NCI-H187 (cell line): ENCODE measurements at places on chromosomes 13 and 19.
A peak's percentile ranks its signal among the peaks of the same experiment; 100 is the strongest.

GRCh38 chr13:63455938-63456337 is 2040.3 kb upstream of the PCDH20 start:
- DNase-seq: no peak

DNA sequence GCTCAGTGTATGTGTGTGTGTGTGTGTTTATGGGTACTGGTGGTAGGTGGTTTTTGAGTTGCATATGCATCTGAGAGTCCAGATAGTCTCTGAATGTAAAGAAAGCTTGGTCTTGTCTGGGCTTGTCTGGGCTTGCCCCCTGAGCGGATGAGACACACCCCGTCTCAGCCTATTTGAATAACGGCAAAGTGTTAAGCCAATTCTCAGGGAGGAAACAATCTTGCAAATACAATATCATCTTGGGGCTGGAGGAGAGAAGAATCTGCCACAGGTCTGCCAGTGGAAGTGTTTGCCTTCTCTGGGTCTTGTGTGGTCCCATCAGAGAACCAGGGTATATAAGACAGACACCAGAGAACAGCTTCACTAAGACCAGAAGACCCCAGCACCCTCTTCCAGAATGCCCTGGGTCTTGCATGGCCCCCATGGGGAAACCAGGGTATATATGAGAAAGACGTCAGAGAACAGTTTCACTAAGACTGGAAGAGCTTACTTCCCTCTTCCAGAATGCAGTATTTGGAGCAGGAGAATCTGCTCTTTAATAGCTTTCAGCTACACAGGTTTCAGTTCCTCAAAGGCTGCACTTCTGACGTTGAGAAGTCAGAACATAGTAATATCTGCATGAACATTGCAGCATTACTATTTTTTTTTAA is 13.3 kb downstream of the CD70 start:
- no peak for DNase-seq

DNA sequence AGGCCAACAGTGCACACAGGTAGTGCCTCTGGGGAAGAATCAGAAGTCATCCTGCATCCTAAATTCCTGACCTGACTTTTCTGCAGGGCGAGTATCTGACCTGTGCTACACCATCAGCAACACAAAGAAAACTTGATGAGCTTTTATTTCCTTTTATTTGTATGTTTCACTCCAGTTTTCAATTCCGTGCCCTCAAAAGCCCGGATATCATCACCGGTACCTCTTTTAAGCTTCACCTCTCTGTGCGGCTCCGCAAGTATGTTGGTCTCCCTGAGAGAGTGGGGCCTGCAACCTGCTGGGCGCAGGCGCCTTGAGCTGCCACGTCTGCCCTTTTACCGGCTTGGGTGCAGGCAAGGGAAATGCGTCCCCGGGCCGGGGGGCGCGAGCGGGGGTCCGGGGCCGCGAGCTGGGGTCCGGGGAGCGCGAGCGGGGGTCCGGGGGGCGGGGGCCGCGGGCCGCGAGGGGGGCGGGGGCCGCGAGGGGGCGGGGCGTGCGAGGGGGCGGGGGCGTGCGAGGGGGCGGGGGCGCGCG is 4.3 kb upstream of the DUXA start:
- no peak for DNase-seq

DNA sequence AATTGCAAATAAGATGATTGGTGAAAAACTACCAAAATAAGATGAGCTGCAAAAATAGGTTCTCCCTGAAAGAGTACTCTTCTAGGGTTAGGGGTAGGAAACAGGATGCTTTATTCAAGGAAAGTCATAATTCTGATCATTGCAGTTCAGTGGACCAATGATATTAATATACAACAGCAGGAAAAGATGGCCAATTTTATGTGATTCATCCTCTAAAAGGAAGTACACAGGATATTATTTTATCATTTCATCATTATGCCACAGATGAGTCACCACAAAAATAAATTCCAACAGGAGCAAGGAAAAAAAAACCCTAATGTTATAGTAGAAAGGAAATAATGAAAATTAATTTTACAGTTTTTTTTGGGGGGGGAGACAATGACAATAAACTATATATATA is 205.0 kb downstream of the NALCN start:
- no peak for DNase-seq

GRCh38 chr19:49151267-49152118 is 3.7 kb downstream of the HRC start:
- peak; percentile 99 for DNase-seq

GRCh38 chr19:40928850-40929249 is 46.8 kb upstream of the CYP2A7 start:
- no peak for DNase-seq

DNA sequence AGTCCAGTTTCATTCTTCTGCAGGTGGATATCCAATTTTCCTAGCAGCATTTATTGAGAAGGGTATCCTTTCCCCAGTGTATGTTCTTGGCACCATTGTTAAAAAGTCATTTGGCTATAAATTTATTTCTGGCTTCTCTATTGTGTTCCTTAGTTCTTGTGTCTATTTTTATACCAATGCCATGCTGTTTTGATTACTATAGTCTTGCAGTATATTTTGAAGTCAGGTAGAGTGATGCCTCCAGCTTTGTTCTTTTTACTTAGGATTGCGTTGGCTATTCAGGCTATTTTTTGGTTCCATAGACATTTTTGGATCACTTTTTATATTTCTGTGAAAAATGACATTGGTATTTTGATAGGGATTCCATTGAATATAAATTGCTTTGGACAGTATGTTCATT is 71.7 kb upstream of the MLNR start:
- no peak for DNase-seq

GRCh38 chr19:44806291-44806690 is 2.6 kb upstream of the BCAM start:
- DNase-seq: no peak

DNA sequence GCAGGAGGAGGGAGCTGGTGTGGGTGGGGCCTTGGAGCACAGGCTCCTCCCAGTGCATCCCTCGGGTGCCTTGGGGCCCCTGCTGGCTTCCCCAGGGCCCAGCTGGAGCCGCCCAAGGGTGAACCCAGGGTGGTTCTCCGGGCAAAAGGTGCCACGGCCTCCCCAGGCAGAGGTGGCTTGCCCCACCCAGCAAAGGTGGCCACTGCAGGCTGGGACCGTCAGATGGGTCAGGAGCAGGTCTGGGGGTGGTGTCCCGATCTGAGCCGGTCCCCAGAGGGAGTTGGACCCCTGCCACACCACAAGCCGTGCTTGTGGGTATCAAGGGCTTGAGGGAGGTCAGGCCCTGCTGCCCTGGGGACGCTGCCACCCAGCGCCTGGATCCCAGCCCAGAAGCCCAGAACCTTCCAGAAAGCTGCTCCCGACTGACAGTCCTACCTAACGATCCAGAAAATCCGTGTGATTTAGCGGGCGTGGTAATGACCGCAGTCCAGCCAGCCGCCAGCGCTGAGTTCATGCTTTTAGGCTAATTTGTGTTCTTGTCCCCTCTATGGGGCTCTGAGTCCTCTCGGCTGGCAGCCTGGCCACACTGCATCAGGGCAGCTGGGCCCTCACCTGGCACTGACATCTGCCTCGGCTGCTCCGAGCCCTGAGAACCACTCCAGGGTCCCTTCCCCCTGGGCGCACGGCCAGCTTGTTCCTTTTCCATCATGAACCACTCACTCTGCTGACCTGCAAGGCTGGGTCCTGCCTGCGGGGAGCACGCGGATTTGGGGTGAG is 5.0 kb upstream of the GRIN3B start:
- no peak for DNase-seq

- DNase-seq: no peak
Observed at GRCh38 chr19:48794291-48794690, 16.5 kb downstream of the BCAT2 start.

DNA sequence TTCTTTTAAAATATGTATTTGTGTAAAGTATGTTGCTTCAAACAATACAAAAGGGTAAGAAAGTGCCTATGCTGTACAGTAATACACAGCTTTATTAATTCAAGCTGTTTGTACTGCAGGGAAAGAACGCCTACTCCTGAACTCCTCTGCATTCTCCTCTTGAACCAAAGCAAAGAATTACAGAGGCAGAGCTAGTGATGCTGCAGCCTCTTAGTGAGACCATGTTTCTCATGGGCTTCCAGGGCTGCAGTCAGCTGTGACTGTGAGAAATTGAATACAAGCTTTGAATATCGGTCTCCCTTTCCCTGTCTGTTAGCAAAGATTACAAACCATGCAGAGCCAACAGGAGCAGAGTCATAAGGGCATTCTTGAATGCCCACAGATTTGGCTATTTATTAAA is 248.5 kb downstream of the SLITRK1 start:
- no peak for DNase-seq

DNA sequence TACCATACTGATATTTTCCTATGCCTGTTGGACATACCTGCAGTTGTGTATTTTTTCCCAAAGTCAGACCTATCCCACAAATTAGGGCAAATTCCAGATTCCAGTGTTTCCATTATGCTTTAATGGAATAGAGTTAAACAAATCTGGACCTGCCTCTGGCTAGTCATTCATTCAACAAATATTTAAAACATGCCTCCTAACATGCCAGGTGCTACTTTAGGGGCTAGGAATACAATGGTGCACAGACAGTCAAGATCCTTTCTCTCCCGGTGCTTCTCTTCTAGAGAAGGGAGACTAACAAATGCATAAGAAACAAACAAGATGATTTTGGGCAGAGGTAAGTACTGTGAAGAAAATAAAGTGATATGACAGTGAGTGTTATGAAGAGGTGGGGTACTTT is 7.5 kb upstream of the WDFY2 start:
- no peak for DNase-seq

DNA sequence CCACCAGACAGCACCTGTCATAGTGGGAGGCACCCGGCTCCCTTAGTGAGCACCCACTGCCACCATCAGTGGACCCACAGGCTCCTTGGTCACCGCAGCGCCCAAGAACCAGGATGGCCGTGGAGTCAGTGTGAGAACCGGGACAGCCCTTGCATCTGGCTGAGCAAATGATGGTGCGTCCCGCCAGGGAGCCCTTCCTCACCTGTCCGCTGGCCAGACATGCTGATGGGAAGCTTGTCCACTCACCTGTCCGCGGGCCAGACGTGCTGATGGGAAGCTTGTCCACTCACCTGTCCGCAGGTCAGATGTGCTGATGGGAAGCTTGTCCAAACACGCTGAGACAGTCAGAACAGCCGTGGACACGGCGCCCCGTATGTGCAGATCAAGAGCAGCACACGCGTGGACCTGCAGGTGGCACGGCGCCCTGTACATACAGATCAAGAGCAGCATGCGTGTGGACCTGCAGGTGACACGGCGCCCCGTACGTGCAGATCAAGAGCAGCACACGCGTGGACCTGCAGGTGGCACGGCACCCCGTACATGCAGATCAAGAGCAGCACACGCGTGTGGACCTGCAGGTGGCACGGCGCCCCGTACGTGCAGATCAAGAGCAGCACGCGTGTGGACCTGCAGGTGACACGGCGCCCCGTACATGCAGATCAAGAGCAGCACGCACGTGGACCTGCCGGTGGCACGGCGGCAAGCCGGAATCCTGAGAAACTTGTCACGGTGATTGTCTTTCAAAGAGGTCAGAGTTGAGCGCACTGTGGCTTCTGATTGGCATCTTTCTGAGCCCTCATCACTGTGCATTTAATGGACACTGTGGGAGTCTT is 40.7 kb upstream of the DCUN1D2 start:
- no peak for DNase-seq

GRCh38 chr13:41962994-41963393 is 2.1 kb upstream of the VWA8 start:
- DNase-seq: no peak

GRCh38 chr19:38263689-38264485 is 486 bp upstream of the SPINT2 start:
- DNase-seq: peak; percentile 96

GRCh38 chr13:93727211-93728141 is 500.9 kb downstream of the GPC6 start:
- DNase-seq: no peak

DNA sequence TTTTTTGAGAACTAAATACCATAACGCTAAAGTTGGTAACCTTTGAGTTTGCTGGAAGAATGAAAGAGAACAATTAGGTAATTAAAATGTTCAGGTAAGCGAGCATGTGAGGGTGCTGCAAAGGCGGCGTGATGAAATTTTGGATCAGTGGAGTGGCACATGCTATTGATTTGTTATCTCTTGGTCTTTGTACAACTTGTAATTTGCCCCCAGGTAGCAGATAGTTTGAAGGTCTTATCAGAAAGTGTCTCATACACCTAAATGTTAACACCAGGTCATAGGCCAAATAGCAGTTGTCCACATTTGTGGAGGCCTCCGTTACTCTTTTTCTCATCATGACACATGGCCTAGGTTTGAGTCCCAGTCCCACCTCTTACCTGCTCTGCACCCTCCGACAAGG is 14.9 kb downstream of the ARHGAP35 start:
- no peak for DNase-seq

- no peak for DNase-seq
Observed at GRCh38 chr13:58680115-58680514, 1048.6 kb downstream of the PCDH17 start.

GRCh38 chr13:99657848-99658260 is 156.6 kb downstream of the TM9SF2 start:
- no peak for DNase-seq

DNA sequence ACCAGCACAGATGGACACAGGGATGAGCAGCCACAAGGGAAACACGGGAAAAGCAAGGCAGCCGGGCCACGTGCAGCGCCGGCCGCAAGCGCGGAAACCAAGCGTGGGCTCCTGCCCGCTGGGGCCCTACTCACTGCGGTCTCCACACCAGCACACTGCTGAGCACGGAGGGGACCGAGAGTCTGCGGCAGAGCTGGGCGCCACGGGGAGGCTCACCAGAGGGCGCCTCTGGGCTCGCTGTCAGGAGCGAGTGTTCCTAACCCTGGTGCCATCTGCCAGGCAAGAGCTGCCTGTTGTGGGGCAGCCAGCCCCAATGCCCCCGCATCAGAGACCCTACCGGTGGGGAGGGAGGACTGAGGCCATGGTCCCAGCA is 26.5 kb downstream of the MPND start:
- DNase-seq: no peak

DNA sequence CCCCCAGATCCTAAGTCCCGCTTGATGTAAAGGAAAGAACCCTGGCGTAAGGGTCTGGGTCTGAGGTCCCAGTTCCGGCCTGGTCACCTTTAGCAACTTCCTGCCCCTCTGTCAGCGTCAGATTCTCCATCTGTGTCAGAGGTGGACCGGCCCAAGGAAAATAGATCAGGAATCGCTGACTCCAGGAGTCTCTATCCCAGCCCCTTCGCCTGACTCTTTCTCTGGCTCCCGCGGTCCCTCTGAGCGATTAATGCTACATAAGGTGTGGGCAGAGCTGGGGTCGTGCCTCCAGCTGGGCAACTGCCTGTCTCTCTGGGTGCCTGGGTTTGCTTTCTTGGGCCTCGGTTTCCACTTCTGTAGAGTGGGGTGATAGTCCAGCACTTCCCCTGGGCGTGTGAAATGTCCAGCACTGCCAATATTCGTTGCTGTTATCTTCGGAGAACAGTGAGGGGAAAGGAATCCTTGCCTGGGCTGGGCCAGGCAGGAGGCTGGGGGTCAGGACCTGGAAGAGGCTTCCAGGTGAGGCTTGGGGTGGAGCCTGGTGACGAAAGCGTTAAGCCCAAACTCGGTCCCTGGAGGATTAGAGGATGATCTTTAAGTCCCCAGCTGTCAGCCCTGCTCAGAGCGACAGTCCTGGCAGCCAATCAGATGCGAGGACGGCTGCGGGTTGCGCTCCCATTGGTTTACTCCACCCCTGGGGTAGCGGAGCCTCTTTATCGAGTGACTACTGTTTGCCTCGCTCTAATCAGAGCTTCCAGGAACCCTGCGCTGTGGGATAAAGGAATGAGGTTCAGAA is 767 bp downstream of the ABCA7 start:
- peak; percentile 88 for DNase-seq
